Stimulated activated CD4-positive, alpha-beta T cell treated with anti-CD3 and anti-CD28 coated beads, Interleukin-12 subunit alpha, Interleukin-12 subunit beta, amount 100 ng/mL, for 4 hours (primary cell): ENCODE measurements at places on chromosomes 6 and 20.

- DNase-seq = no peak
Measured at GRCh38 chr6:158304254-158304653, 8.0 kb upstream of the TULP4 start.

DNA sequence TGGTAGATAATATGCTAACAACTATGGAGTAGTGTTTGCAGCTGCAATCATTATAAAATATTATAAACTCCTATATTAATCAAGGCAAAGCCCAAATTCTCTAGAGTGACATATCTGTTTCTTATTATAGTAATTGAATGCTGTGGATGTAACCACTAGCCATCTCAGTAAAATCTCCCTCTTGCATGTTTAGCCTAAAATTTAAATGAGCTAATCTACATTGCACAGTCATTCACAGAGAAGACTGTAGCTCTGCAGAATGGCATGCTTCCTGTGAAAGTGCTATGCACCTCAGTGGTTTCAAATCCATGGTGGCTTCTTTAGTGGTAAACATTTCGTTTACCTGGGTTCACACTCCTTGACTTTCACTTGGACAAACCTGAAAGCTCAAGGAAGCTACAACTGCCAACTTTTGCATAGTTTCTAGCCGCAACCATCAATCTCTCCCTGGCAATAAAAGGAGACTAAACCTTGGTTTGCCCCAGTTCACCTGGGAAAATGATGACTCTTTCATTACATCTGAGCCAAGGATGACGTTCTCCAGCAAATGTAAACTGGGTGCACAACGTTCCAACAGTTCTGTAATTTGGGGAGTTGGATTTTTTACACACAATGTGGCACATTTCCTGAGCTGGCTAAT lies 47.2 kb downstream of the FILIP1 start:
- DNase-seq = no peak

GRCh38 chr6:109740787-109741186 lies 49.7 kb downstream of the FIG4 start:
- no peak for DNase-seq

DNA sequence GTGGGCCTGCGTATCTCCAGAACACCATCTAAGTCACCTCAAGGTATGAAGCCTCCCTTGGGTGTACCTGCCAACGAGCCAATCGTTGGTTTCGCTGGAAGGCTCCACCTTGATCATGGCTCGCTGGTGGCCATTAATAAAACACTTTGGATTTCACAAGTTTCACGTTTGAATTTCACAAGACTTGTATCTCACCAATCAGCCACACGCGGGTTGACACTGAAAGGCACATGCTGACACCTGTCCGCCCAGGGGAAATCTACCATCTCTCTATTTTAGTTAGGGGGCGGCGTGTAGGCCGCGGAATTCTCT lies 586 bp upstream of the HMGA1 start:
- DNase-seq = no peak

DNA sequence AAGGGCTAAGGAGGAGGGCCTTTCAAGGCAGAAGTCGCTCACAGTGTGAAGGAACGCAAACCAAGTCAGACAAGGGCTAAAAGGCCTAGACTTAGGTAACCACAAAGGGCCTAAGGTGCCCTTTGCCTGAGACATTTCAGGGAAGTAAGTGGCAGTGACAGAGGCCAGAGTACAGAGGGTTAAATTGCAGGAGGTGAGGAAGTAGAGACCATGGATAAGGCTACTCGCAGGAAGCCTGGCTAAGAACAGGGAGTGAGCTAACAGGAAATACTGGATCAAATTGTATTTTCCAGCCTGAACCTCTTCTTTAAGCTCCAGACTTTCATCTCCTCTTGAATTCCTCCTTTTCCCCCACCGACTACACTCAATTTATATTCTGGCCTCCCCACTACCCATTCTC lies 16.6 kb downstream of the ZHX3 start:
- no peak for DNase-seq
